ENCODE measurements at places on chromosomes 7 and 10.

- DNase-seq = no peak
Measured at GRCh38 chr7:116815041-116815440, 47.3 kb upstream of the CAPZA2 start.

DNA sequence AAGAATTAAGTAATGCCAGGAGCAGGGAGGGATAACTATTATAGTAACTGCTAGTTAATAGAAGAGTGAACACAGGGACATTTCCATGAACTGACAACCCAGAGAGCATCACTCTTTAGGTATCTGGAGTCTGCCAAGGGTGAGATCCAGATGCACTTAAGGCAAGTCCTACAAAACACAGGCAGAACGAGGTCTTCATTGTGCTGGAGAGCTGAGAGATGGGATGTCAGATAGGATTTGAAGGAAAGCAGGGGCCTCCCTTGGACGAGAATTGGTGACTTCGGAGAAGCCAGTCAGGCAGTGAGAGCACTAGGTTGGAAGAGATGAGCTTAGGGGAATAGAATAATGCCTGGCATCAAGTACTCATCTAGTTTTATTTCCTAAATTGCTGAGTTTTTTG, 684.5 kb downstream of the GATA3 start:
- no peak for DNase-seq

- no peak for DNase-seq
Measured at GRCh38 chr7:22996470-22996869, 17.5 kb downstream of the HYCC1 start.

DNA sequence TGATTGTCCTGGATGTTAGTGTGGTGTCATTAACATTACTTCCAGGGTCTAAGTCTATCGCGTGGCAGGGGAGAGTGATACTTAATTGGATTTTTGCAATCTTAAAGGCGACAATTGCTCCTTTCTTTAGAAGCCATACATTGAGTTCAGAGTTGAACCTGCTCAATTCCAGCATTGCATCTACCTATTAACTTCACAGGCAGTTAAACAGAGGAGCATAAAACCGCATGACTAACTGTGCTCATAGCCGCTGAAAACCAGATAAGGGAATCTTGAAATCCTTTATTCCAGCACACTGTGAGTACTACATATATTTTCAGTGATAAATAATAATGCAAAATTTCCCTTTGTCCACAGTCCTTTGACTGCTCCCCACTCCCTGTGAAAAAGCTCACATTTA, 255.3 kb downstream of the STK31 start:
- DNase-seq = no peak

- no peak for DNase-seq
Measured at GRCh38 chr7:54161621-54162020, 380.6 kb upstream of the VSTM2A start.

DNA sequence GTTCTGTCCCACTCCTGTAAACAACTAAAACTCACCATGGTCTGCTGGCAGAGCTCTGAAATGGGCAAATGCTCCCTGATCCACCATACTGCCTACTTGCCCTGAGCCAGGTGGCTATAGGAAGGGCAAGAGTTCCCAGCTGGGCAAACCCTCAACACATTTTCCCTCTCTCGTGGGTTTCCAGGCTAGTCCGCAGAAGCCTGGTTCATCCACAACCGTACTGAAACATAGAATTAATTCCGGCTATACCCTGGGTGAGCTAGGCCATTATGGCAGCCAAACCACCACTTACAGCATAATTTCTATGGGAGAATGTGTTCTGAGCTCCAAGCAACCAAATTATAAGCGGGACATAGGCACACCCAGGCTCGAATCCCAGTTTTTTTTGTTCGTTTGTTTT, 20.1 kb upstream of the DDIT4 start:
- DNase-seq = no peak

All from foreskin melanocyte (primary cell).